Activated CD4-positive, alpha-beta T cell treated with anti-CD3 and anti-CD28 coated beads, Interleukin-2, amount 50 U/mL, for 16 hours (primary cell): ENCODE measurements at places on chromosomes 6 and 20.

GRCh38 chr6:163356324-163356723 lies 58.2 kb upstream of the QKI start:
- no peak for DNase-seq

GRCh38 chr20:40651151-40651550 lies 37.9 kb downstream of the MAFB start:
- DNase-seq, result no peak

- no peak for DNase-seq
These were observed 676.2 kb downstream of the HDGFL1 start for GRCh38 chr6:23245572-23245971.

GRCh38 chr6:109332748-109333147 lies 49.5 kb downstream of the CD164 start:
- no peak for DNase-seq

DNA sequence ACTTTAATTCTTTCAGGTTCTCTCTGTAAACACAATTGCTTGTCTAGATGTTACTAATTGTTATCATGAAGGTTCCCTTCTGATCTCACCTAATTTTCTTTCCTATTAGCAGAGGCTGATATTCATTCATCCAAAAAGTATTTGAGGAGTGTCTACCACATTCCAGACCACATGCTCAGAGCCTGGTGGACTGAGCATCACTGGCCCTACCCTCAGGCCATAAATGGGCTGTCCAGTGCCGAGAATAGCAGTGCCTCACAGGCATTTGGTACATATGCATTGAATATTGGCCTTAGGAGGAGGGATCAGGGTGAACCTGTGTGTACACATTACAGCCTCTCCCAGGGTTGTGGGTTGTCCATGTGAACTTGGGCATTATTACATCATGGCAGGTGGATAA lies 40.4 kb upstream of the PRELID3B start:
- DNase-seq, result no peak

DNA sequence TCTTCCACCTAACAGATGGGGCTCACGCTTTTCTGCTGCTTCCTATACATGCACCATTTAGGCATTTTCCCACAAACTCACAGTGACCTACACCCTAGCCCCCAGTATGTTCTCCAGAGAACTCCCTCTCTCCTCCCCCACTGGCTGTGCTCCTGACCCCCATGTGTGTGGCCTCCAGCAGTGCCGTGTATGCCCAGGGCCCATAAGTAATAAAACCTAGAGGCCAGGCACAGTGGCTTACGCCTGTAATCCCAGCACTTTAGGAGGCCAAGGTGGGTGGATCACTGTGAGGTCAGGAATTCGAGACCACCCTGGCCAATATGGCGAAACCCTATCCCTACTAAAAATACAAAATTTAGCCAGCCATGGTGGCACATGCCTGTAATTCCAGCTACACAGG lies 54.7 kb upstream of the NXT1 start:
- no peak for DNase-seq

- no peak for DNase-seq
These were observed 35.5 kb upstream of the ME1 start for GRCh38 chr6:83466328-83466727.

DNA sequence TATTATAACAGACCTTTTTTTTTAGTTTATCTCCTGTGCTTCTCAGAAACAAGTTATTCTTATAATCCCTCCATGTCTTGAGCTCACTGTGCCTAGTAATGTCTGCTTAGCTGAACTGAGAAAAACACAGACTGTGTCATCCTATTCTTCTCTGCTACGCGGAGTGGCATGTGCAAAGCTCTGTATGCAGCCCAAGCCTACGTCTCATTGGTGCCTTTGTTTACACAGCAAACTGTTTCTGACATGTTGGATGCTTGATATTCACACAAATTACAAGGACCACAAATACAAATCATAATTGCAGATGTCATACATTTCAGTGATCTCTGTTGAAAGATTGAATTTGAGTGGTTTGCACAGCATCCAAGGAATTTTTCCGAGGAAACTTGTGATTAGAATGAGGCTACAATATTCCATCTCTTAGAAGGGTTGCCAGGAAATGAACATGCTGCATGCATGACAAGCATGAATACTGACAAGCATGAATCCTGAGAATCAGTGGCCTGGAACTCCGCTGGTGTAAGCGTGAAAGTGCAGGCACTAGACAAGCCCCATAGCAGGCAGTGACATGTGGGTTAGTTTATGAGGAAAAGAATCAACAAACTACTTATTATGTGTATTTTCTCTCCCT lies 128.4 kb upstream of the SGK1 start:
- DNase-seq, result no peak

- no peak for DNase-seq
These were observed 289.0 kb downstream of the LRFN2 start for GRCh38 chr6:40298207-40298606.

GRCh38 chr6:136863752-136864151 lies 41.4 kb downstream of the PEX7 start:
- DNase-seq, result no peak

DNA sequence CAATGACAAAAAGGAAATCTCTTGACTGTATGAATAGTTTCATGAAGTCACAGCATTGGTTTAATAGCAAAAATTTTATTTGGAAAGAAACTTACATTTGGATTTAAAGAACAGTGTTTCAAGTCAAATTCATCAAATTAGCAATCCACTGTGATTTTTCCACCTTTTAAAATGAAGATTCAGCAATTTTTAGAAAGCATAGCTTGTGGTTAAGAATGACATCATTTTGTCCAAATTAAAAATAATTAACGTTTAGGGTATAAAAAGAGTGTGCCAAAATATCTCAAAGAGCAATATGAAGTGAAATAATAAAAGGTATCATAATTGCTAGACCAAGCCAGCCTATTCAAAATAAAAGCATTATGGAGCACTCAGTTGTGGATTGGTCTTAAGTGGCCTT lies 114.6 kb downstream of the PAX1 start:
- DNase-seq, result no peak

- DNase-seq, result no peak
These were observed 8.8 kb upstream of the ULBP2 start for GRCh38 chr6:149933036-149933435.

DNA sequence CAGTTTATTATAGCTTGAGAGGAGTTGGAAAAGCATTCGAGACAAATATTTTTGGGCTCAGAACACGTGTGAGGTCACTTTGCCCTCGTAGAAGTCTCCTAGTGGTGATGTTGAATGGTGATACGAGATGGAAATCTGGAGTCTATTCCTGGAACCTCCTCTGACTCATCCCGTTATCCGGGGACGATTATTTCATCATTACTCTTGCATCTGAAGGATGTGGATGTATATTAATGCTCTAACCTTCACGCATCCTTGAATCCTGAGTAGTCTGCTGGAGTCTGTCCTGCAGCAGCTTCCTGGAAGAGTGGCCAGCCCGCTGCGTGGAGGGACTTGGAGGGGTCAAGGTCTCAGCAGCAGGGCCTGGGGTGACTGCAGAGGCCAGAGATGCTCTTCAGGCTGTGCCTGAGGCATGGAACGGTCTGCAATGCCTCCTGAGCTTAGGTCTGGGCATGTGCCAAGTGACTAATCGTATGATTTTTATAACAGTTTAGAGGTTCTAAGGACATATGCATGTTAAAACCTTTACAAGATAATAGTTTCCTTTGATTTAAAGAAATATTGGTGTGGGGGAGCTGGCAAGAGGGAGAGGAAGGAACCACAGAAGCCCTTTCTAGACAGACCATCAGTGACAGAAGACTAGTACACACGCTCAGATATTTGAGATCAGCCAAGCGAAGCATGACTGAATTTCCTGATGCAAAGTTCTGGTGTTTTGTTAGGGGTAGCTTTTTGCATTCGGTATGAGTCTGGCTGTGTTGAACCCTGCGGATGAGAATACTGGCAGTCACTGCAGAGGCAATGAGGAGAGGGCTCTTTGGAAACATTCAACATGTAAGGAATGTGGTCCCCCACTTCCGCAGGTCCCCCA lies 400.2 kb downstream of the QKI start:
- no peak for DNase-seq

DNA sequence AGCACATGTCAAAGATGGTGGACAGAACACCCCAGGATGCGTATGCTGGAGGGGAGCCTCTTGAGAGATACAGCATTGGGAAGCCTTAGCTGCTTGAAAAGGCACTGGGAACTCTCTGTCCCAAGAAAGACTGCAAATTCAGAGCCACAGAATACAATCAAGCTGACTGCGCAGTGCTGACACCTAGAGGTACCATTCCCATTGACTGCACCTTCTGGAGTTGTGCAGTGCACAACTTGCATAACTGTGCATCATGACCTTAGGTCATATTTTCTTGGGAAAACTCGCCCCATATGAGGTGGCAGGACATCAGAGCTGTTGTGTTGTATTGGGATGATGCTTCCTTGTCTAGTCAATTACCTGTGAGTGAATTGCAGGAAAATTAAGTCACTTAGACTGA lies 646.5 kb upstream of the NOX3 start:
- DNase-seq, result no peak

DNA sequence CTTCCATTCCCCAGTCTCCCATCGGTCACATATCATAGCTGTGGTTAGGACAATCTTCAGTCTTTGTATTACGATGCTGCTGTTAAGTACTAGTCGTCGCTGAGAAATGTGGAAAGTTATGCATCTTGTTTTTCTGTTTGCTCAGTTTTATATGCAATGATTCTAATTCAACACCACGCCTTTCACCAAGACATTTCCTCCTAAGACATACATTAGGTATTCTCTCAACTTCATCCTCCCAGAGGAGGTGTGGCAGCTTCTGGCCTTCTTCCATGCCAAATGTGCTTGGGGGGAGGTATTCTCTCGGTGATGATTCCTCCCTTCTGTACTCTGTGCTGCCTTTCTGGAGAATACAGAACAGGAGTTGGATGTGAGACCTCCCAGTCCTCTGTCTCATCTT lies 66.1 kb downstream of the B4GALT5 start:
- no peak for DNase-seq

GRCh38 chr20:35345189-35345588 lies 53.0 kb upstream of the FAM83C start:
- no peak for DNase-seq

DNA sequence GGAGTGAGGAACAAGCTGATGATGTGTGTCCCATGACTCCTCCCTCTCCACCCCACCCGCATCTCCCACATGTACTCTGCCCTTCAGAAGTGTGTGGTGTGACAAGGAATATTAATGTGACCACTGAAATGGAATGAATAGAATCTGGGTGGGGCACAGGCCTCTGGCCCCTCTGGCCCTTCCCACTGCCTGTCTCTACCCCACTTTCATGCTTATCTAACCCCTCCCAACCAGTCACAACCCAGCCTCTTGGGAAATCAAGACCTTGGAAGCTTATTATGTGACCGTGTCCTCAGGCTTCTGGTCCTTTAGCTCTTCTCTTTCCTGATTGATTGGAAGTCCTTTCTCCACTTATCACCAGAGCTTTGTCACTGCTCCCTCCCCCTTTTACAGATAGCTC lies 312.2 kb upstream of the SOX4 start:
- DNase-seq, result no peak

- no peak for DNase-seq
These were observed 524.0 kb downstream of the CD83 start for GRCh38 chr6:14641423-14642135.

DNA sequence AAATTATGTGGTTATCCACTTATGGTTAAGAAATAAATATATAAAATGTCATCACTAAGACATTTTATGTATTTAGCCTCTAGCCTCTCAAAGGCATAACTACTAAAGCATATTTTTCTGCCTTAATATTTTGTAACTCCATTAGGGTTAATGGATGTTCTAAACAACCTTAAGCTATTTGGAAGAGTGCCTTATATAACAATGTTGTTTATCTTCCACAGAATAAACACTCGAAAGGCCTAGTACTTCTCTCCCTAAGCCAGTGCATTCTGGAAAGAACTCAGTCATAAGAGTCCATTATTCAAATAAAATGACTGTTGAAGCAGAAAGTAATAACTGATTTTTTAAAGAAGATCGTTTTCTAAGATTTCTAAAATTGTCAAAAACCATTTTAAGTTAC lies 15.0 kb upstream of the PRIM2 start:
- DNase-seq, result no peak
